ENCODE measurements at places on chromosomes 2 and 18. TPM values are rescaled to one million over a fixed set of nuclear protein-coding genes. Genes with fewer than 3 reads are reported as not detected.

DNA sequence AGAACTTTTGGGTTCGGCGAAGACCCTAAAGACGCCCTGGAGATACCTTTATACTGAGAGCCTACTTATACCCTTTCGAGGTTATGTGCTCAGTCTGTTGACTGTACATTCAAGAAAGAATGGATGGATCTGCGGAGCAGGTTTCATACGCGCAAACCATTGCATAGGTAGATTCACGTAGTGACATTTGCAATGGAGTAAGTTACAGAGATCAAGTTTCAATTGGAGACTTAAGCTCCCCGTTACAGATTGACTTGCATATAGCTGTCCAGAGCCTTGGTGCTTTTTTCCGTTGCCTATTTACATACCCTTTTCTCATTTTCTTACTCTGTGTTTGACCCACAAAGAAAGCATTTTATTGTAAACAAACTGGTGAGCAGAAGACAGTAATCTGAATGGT lies 923 bp downstream of the PSMD1 start:
- H3K27me3 ChIP-seq, result no peaks in the 10 kb centered on the region
- H3K27ac ChIP-seq, result peak overlapping the region; percentile 100
- H3K4me3 ChIP-seq, result peak overlapping the region; percentile 94
- H3K36me3 ChIP-seq, result peaks cover 8% of the 10 kb centered on the region
- peaks cover 41% of the 10 kb centered on the region for H3K4me1 ChIP-seq
- no peak for DNase-seq

The MAPK4 gene
- total RNA-seq, result not detected

GRCh38 chr2:46846536-46846935 lies 69.1 kb downstream of the MCFD2 start:
- no peaks in the 10 kb centered on the region for H3K36me3 ChIP-seq
- peak overlapping the region; percentile 91 for H3K27ac ChIP-seq
- H3K4me3 ChIP-seq, result no peak overlapping the region
- peaks cover 70% of the 10 kb centered on the region for H3K4me1 ChIP-seq

The SPHKAP gene
- not detected for total RNA-seq

- H3K27ac ChIP-seq, result peak overlapping the region; percentile 56
Measured at GRCh38 chr18:8890957-8891464, 185.7 kb downstream of the MTCL1 start.

The IL1R1 gene
- total RNA-seq, result 59.8 TPM

DNA sequence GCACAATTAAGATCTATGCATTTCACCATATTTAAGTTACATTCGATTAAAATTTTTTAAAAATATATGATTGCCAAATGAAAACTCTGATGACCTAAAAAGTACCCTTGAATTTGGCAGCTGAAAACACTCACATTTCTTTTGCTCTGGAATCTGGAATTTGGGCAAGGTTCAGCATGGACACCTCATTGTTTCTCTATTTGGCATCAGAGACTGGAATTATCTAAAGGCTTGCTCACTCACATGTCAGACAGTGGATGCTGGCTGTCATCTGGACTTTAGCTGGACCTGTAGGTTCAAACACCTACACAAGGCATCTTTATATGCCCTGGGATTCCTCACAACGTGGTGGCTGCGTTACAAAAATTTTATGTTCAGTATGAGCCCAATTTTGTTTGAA lies 16.1 kb downstream of the MBOAT2 start:
- H3K4me1 ChIP-seq, result peaks cover 50% of the 10 kb centered on the region
- no peaks in the 10 kb centered on the region for H3K36me3 ChIP-seq
- H3K4me3 ChIP-seq, result no peak overlapping the region

GRCh38 chr18:58268849-58269248 lies 224.8 kb downstream of the NEDD4L start:
- peaks cover 59% of the 10 kb centered on the region for H3K4me1 ChIP-seq
- no peak overlapping the region for H3K4me3 ChIP-seq
- H3K36me3 ChIP-seq, result peaks cover 2% of the 10 kb centered on the region
- peak overlapping the region; percentile 32 for H3K27ac ChIP-seq
- H3K27me3 ChIP-seq, result no peaks in the 10 kb centered on the region

DNA sequence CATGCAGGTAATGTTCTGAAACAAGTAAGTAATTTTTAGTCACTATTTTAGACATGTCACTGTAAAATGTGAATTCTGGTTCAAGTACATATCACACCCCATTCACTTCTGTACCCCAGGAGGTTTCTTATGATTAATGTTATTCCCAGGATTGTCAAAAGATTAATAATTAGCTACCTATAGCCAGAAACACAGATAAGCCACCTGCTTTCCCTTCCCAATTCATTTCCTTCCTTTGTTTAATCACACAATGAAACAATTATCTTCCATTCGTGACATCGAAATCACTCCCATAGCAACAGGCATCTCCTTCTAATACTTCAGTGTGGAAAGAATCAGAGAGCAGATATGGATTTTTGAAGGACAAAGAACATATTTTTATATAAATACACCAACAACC lies 1650.3 kb upstream of the CELF4 start:
- H3K27me3 ChIP-seq, result no peaks in the 10 kb centered on the region
- no peak for DNase-seq
- no peak overlapping the region for H3K4me3 ChIP-seq
